Stimulated activated CD4-positive, alpha-beta T cell treated with anti-CD3 and anti-CD28 coated beads, Interleukin-4, amount 100 ng/mL, for 24 hours (primary cell): ENCODE measurements at places on chromosomes 12 and 14.

DNA sequence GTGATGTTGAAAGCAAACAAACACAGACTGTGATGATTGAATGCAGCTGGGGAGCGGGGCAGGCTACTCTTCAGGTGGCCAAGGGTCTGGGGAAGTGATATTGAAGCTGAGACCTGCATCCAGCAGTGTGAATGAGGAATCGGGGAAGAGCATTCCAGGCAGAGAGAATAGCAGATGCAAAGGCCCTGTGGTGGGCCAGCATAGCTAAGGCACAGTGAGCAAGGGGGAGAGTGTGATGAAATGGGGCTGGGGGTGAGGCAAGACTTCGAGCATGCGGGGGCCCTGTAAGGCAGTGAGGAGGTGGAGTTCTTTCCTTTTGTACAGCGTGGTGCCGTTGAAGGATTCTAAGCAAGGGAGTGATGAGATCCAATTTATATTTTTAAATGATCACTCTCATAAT lies 77.4 kb downstream of the KCNK13 start:
- DNase-seq, result no peak

GRCh38 chr12:67430708-67431335 lies 161.7 kb downstream of the CAND1 start:
- no peak for DNase-seq

- DNase-seq, result no peak
Observed at GRCh38 chr14:97723819-97724218, 926.6 kb downstream of the VRK1 start.

DNA sequence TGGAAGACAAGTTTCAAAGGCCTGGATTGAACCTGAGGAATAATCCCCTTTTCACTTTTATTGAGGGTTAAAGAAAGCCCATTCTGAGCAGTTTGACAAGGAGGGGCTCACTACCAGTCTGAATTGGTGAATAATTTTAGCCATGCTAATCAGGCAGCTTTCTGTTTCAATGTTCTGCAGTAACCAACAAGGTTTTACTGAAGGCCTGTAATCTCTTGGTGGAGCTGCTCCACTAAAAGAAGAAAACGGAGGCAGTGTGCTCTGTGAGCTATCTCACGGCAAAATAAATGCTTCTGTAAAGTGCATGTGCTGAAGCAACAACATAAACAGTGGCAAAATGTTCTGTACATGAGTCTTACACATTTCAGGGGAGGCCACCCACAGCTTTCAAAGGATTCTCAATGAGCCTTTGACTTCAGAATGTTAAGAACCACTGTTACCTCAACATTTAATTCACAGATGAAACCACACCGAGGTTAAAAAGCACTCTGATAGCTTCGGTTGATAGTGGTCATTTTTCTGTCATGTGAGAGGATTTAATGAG lies 111.2 kb downstream of the LRIG3 start:
- no peak for DNase-seq

- DNase-seq, result no peak
Observed at GRCh38 chr12:93587611-93588010, 15.1 kb downstream of the SOCS2 start.

DNA sequence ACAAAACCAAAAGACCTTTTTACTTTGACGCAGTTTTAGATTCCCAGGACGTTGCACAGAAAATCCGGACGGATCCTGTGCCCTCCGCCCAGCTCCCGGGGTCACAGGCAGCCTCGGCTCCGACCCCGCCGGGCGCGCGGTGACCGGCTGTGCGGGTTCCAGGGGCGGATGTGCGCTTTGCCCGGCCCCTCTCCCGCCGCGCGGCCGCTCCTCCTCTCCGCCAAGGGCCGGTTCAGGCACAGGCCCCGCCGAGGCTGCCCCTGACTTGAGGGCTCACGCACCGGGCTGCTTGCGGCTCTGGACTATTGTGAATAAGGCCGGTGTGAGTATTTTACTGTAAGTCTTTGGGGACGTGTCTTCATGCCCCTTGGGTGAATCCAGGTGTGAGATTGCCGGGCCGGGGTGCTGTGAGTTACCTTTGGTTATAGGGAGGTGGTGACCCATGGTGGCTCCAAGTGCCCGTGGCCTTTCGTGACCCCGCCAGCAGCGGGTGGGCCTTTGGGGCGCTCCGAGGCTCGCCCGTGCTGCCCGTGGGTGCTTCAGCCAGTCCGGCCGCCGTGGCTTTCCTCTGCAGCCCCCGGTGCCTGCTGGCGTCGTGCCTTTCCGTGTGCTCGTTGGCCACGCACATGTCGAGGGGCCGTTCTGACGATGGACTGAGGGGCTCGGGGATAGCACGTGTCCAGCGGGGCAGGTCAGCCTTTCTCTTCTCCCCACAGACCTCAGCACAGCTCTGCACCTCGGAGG lies 45.9 kb downstream of the NOC4L start:
- DNase-seq, result no peak

DNA sequence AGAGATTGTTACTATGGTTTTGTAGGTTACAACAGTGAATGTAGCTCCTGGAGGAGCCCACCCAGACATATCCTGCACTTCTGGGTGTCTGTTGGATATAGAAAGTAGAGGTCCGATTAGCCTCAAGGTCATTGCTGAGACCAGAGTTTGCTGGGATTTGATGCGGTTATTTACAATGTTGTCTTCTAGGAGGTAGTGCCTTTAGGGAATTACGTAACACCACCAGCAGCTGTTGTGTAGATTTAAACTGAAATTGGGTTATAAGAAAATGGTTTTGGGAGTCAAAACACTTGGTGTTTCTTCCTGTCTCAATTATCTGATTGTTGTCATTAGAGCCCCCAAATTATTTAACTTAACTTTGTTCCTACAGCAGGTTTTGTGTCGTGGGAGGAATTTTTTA lies 225.3 kb upstream of the PELI2 start:
- no peak for DNase-seq

GRCh38 chr14:95614349-95614748 lies 71.9 kb upstream of the TCL1B start:
- DNase-seq, result no peak

GRCh38 chr12:44875417-44875953 lies 630 bp downstream of the NELL2 start:
- DNase-seq, result peak; percentile 18

DNA sequence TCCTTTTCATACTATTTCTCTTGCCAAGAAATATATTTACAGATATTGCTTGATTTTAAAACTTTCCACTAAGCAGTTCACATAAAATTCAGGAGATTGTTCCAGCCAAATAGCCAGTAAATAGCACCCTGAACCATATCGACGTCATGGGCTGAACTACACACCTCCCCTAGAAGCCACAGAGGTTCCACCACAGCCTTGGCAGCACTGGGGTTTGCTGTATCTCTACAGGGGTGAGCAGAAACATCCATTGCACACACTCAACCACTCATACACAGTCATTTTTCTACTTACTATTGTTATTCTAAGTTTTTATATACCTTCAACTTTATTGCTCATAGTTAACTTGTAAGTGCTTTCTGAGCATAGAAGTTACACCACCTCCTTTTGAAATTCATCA lies 8.1 kb upstream of the EIF2S3B start:
- peak; percentile 18 for DNase-seq
